ENCODE measurements at places on chromosomes 3 and 15. TPM values are rescaled to one million over a fixed set of nuclear protein-coding genes. Genes with fewer than 3 reads are reported as not detected.

NEK10 gene
- total RNA-seq, result 0.36 TPM

- no peak for DNase-seq
Measured at GRCh38 chr3:4885316-4885715, 93.9 kb upstream of the BHLHE40 start.

PDCD6IP gene
- total RNA-seq, result 185 TPM

DNA sequence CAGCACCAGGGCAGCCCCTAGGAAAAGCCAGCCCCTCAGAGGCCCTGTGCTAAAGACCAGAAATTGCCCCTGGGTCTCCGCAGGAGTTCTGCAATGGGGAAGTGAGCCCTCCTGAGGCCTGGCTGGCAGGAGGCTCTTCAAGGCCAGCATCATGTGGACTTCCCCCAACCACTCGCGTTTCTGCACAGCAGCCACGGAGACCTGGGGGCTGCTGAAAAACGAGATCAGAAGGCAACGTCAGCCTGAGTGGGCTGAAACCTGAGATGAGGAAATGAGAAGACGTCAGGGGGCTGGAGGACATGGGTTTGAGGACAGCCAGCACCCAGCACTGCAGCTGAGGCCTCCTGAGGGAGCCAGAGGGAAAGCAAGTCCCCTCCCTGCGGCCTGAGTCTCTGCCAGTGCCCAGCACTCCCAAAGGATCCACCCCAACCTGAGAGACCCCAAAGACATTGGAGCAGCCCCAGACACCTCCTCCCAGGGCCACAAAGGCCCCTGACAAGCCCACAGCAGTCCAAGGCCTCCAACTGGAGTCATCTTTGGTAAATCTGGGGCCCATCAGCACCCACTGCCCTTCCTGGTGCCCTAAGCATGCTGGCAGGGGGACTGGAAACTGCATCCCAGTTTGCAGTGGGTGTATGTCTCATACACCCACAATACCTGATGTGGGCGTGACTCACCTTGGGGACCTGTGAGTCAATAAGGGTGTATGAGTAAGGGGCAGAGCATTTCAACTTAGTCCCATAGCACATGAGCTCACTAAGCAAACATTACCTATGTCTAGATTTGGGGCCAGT, 29.2 kb upstream of the CYP11A1 start:
- peak; percentile 84 for DNase-seq

TRH gene
- not detected for total RNA-seq

VGLL3 gene
- not detected for total RNA-seq

- DNase-seq, result no peak
Measured at GRCh38 chr3:185649414-185649813, 63.3 kb downstream of the SENP2 start.

TJP1 gene
- 0.24 TPM for total RNA-seq

GRCh38 chr15:32683906-32684584, 33.8 kb upstream of the GREM1 start:
- DNase-seq, result no peak

GRCh38 chr3:48130321-48130904, 57.8 kb downstream of the CDC25A start:
- DNase-seq, result no peak

CLRN1 gene
- total RNA-seq, result not detected

CLDN1 gene
- 1.6 TPM for total RNA-seq

HGD gene
- total RNA-seq, result 1.8 TPM

DNA sequence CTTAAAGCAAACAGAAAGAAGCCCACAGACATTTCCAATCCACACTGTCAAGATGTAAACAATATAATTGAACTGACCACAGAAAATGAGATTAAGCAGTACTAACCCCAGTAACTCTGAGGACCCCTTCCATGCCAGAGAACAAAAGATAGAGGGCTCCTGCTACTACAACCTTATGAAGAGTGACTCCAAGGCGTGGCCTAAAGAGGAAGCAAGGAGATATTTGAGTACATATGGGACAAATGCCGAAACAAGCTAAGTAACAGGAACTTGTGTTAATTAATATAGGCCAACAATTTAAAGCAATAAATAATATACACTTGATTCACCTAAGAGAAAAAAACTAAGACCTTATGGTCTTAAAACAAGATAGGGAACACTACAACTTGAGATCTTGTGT, 25.0 kb upstream of the VPS39 start:
- DNase-seq, result no peak

FHIT gene
- total RNA-seq, result 54.9 TPM

PPP1R14D gene
- total RNA-seq, result not detected

SLC24A5 gene
- not detected for total RNA-seq

DNA sequence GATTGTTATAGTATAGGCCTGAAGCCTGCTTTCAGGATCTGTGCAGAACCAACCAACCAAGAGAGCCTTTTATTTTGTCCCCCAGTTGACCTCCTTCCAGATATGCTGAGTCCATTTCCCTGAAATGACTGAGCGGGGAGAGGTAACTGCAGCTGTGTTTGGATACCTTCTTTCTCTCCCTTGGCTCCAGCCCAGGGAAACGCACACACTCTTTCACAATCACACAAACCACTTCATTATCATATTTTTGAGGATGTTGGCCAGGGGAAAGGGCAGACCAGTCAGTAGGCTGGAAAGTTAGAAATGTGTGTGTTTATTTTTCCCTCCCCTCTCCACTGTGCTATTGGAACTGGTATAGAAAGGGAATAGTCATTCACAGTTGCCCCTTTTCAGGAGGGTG, 417.7 kb upstream of the TBL1XR1 start:
- no peak for DNase-seq

GRCh38 chr3:151276687-151277042, 1.7 kb downstream of the P2RY14 start:
- DNase-seq, result peak; percentile 39

GHRL gene
- total RNA-seq, result 1.3 TPM

- no peak for DNase-seq
Measured at GRCh38 chr15:85002517-85002916, 20.9 kb downstream of the PDE8A start.

DNA sequence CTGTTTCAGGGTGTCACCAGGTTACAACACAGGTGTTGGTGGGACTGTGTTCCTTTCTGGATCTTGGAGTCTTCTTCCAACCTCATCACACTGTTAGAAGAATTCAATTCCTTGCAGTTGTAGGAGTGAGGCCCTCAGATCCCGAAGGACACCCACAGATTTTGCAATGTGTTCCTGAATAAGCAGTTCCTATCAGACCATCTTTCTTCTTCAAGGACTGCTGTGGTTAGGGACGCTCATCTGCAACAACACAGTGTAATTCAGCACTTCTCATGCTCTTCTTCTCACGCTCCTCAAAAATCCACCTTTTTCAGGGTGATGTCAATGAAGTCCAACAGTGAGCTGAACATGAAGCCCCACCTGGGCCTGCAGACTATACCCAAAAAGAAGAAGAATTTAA, 18.8 kb downstream of the TM2D3 start:
- no peak for DNase-seq

DNA sequence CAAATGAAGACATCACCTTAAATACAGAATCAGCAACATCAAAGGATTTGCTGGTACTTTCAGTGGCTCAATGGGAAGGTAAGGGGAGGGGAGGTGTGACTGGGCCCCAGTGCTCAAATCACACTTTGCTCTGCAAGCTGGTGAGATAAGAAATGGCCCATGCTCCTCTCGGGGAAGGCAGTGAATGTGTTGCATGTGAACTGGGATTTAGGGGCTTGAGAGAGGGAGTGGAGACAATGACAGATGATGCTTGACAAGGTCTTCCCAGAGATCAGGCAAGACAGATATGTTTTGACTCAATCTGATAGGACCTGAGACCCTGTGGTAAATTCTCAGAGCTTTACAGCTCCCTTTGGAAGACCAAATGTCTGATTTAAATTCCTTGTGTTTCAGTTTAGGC, 233.0 kb upstream of the PROK2 start:
- no peak for DNase-seq

- DNase-seq, result no peak
Measured at GRCh38 chr3:107387555-107387954, 10.3 kb downstream of the CCDC54 start.

NIT2 gene
- 39.9 TPM for total RNA-seq

DNA sequence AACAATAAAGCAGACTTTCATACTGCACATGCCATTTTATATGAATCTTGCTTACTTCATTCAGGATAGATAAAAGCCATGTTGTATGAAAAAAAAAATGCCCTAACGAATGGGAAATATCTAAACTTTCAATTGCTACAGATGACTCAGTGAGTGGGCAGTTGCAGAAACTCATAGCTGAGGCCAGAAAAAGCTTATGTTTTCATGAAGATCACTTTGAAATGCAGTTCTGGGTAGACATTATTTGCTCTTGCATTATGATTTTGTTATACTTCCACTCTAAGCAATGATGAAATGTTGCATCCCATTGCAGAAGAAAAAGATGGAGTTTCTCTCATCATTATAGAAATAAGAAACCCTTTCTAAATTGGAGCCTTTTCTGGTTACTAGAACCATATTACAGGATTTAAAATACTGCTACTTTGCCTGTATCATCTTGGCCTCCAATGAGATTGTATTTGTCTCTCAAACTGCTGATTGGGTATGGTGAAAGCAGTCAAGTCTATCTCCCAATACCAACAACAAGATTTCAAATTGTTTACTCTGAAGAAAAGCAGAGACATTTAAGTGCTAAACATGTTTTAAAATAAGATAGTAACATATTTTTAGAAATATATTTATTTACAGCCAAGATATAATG, 17.0 kb downstream of the PEAK1 start:
- peak; percentile 9 for DNase-seq

GPR149 gene
- not detected for total RNA-seq

DNA sequence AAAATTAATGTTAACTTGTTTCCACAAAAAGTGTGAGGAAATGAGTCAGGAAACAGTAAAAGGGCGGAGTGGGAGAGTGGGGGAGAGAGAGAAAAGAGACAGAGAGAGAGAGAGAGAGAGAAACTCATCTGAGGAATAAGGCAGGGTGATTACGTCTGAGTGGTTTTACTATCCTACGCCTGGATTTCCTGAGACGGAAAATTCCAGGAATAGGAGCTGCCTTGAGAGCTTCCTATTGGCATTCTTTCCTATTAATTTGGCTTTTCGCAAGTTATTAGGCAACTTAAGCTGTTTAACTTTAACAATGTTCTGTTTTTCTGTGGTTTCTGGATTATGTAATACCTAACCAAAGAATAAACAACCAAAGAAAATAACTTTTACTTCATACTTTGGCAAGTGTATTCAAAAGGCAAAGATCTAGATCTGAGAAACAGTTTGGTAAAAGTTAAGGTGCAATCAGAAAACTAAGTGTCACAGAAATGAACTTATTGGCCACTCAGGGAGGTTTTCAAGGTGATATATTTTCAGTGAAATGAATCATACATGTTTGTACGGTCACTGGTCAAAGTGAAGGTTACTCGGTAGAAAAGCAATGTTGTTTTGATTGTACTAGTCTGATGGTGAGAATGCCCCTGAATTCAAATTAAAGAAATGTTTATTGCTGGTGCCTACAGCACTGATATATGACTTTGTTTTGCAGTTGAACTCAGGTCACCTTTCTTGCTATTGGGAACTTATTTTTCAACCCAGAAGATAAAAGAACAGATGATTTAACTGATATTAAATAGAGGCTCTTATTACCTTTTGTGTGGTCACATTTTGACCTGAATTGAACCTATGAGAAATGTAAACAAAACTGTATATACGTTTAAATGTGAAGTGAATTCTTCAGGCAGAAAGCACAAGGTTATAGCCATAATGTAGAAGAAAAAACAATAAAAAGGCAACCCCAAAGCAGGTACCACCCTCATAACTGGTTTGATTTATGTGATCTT, 39.9 kb upstream of the TNFSF10 start:
- peak; percentile 49 for DNase-seq

DNA sequence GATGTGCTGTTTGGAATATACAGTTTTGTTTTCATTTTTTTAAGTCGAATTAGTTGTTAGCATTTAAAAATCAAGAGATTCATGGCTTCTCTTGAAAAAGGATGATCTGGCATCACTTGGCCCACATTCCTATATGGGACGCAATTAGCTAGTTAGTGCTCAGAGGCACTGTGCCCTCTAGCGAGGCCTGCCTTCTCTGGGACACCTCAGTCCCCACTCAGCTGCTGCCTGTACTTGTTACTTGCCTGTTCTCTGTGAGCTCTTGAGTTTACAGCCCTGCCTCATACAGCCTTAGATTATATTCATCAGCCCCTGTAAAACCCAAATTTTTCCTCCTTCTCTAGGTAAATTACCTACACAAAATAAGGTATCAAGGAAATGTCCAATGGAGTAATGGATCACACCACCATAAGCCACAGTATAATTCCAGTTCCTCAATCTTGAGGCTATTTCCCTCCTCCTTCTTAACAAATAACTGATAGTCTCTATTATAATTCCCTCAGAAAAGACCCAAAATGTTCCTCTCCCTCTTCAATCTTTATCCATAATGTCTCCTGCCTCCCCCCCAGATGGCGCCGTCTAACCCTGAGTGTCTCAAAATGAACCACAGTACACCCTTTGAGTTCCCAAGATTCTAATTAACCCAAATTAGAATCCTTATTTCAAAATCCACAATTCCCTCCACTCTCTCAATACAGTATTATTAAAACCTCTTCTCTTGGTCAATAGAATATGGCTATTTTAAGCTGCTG, 2.7 kb downstream of the ZMAT3 start:
- peak; percentile 58 for DNase-seq

- DNase-seq, result no peak
Measured at GRCh38 chr3:49470714-49471420, 800 bp downstream of the DAG1 start.

- peak; percentile 76 for DNase-seq
Measured at GRCh38 chr3:111616417-111617105, 21.4 kb upstream of the ZBED2 start.

- peak; percentile 45 for DNase-seq
Measured at GRCh38 chr3:25910997-25911396, 121.1 kb downstream of the OXSM start.

CACNA2D2 gene
- total RNA-seq, result 5.4 TPM

GNAT1 gene
- not detected for total RNA-seq

DNA sequence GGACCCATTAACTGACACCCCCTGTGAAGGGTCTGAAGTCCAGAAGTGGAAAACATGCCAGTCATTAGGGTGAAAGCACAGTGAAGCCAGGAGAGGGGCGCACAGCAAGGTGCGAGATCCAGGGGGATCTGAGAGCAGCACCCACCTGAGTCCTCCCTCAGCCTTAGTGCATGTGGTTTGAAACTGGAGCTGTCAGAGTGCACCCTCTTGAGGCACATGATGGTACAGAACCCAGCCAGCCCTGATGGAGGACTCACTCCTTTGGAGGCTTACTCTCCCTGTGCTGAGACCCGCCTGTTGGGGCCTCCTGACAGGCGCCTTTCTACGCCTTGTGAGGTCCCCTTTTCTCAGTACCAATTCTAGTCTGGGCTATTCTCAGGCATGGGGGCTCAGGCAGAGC, 77.8 kb downstream of the IL20RB start:
- DNase-seq, result no peak

Measured in activated T-cell treated with anti-CD3 and anti-CD28 coated beads, Interleukin-2, amount 50 U/mL, for 72 hours (primary cell).